Fibroblast of skin of left biceps (primary cell): ENCODE measurements at places on chromosomes 2 and 18.

GRCh38 chr2:238939074-238939473 is 91.2 kb downstream of the TWIST2 start:
- no peak for DNase-seq

DNA sequence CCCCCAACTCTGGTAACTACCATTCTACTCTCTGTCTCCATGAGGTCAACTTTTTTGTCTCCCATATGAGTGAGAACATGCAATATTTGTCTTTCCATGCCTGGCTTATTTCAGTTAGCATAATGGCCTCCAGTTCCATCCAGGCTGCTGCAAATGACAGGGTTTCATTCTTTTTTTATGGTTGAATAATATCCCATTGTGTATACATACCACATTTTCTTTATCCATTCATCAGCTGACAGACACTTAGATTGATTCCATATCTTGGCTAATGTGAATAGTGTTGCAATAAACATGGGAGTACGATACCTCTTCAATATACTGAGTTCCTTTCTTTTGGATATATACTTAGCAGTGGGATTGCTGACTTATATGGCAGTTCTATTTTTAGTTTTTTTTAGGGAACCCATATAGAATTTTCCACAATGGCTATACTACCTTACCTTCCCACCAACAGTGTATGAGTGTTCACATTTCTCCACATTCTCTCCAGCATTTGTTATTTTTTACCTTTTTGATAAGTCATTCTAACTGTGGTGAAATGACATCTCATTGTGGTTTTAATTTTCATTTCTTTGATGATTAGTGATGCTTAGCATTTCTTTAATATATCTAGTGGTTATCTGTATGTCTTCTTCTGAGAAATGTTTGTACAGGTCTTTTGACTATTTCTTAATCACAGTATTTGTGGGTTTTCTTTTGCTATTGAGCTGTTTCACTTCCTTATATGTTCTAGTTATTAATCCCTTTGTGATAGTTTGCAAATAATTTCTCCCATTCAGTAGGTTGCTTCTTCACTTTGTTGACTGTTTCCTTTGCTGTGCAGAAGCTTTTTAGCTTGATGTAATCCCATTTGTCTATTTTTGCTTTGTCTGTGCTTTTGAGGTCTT is 112.2 kb downstream of the SRBD1 start:
- DNase-seq = no peak

DNA sequence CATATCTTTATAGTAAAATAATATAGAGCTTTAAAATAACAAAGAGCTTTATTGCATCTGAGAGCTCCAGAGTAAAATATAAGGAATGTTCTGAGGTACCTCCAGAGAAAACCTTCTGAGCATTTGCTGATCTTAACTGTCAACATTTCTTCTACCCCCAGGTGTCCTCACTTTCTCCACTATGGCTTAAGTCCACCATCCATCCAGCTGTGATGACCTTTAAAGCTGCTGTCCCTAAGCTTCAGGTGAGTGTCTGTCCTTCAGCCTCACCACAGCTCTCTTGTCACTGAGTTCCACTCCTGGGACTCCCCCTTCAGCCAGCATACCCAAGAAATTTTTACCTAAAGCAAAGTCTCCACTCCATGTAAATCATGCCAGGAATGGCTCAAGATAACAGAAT is 137.9 kb downstream of the MYO5B start:
- no peak for DNase-seq

DNA sequence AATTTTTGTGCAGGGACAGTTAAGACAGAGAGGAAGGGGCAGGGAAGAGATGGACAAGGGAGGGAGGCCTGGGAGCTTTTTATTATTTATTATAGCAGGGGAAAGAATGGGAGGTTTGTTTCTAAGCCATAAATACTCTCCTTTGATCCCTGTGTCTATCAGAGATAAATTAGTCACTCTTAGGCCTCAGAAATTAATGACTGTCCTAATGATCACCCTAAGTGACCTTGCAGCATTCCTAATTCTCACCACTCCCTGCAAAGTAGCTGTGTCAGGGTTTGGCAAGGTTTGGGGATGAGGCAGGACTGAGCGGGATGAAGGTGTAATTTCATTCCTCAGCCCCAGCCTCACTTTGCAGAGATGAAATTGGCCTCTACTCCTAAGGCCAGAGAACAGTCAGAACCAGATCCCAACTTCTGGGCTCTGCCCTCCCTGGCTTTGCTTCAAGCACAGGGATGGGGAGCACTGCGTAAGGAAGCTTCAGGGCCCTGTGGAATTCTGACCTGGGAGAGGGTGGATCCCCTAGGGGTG is 95.0 kb downstream of the TMEM17 start:
- DNase-seq = no peak

DNA sequence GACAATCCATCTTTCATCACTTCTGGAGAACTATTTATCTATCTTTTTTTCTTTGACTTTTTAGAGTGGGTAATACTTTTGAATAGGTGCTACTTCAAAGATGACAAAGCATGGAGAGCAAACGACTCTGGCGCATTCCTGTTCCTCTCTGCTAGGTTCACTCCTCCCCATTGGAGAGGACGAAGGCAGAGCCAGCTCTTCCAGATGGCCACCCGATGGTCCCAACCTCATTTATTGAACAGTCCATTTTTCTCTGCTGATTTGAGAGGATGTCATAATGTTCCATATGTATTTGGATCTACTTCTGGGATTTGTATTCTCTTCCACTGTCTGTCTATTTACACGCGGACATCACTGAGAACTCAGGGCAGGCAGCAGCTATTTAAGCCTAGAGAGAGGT is 284.3 kb upstream of the CXCR4 start:
- no peak for DNase-seq

DNA sequence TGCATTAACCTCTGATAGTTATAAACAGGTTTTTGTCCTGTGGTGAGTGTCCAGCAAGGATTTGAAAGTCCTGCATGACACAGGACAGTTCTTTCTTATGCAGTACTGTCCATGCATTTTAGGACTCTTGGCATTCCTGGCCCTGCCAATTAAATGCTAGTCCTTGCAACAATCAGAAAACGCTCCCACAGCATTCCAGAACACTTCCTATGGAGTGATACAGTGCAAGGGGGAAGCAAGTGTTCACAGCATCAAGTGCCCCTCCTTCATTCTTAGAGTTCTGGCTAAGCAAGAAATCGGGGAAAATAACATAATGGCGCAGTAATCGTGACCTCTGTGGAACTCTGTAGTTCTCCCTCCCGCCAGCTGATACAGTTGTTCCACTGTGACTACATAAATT is 62.9 kb downstream of the ARHGAP28 start:
- no peak for DNase-seq

GRCh38 chr18:63677500-63678225 is 16.0 kb upstream of the SERPINB3 start:
- no peak for DNase-seq

DNA sequence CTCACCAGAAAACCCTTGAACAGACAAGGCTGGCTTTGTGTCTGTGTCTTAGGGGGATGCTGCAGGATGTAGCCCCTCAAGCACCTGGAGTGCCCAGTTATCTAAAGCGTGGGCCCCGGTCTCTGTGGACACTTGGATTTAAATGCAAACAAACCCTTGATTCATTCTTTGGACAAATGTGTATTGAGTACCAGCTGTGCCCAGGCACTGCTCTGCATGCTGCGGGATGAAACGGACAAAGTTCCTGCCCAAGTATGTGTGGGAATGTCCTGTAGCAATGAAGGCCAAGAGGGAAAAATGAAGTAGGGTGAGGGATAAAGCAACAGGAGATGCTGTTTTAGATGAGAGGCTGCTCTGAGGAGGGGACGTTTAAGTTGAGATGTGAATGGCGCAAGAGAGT is 53.9 kb downstream of the BOLA3 start:
- DNase-seq = no peak

DNA sequence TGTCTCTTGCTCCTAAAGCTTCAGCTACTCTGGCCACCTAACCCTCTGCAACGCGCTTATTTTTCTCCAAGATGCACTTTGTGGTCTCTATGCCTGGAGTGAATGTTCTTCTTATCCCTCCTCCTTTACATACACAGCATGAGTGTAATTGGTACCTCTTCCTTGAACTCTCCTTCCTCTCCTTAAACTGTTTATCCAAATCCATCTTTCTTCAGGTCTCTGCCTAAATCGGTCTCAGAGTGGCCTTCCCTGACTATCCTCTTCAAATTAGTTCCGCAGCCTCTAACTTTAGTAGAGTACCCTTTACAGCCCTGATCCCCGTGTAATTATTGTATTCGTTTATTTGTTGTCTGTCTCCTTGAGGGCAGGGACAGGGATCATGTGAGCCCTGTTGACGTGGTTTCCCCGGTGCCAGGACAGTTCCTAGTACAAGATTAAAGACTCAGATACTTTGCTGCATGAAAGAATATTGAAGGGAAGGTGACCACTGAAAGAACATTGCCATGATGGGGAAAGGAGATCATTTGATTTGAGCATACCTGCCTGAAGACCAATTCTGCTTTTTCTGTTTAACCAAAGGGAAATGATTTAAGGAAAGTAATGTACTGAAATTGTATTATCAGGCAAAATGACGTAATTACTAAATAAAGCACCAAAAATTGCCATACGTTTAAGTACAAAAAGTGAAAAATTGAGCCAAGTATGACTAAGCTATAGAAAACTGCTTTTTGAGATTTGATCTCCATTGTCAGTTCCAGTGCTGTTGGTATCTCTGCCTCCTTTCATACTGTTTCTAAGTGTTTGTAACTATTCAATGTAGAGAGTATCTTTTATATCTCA is 1.2 kb downstream of the CNOT9 start:
- no peak for DNase-seq

DNA sequence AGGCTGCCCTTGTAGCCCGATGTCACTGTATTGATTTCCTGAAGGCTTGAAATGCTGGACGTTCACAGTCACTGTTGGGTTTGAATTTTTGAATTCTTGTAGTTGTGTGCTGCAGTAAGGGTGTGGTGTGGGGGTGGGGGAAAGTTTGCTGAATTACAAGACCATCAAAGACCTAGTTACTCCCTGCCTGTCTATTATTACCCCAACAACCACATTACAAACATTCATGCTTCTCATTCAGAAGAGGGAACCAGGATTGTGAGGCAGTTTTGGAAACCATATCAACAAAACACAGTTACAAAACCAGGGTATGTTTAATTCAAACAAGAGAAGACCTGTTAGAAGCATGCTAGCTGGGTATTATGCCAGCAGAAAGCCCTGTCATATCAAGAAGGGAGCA is 85.8 kb downstream of the CLHC1 start:
- no peak for DNase-seq

GRCh38 chr18:25449046-25449445 is 97.1 kb upstream of the ZNF521 start:
- DNase-seq = no peak

DNA sequence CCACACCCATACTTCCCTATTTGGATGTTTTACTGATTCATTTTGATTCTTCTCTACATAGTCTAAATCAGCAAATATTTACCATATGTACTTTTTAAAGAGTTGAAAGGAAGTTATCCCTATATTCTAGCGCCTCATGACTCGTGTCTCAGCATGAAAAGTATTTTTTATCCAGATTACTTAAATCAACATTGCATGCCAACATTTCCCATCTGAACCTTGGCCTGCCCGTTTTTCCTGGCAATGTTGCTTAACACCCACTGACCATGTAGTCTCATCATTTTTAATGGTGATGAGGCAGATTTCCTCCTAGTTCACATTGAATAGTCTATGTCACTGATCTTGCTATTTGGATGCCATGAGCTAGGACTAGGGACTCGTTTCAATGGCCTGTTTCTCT is 13.2 kb upstream of the SCYGR5 start:
- DNase-seq = no peak

DNA sequence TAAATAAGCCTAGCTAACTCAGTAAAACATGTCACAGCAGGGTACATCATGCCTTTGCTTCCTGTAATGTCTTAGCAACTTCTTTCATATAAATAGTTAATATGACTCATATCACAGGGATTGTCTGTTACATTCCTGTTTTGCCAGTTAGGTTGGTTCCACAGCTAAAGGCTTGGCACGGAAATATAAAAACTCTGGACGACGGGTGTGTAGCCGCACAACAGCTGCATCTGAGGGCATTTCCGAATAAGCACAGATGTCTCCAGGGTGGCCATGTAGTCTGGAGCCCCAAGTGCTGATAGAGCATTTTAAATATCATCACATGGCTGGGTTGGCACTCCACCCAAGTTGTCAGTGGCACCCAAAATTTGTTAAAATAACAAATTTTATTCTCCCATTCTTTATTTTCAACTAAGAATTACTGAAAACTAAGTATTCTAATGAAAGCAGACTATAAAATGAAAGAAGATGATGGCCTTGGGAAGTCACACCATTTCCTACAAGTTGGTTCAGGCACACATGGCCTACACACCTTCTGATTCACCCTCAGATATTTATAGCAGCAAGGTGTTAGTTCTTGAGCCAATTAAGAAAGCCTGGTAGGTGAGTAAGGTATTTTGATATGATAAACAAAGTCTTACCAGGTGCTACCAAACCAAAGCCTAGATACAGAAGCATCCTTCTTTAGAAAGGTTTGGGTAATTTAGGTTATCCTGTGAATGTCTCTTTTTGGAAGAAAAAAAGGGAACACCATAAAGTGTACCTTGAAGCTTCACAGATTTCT is 61.8 kb upstream of the STK17B start:
- DNase-seq = no peak

- no peak for DNase-seq
Observed at GRCh38 chr2:19231625-19232024, 126.8 kb downstream of the OSR1 start.

- DNase-seq = no peak
Observed at GRCh38 chr18:27135504-27136207, 49.5 kb downstream of the CHST9 start.

DNA sequence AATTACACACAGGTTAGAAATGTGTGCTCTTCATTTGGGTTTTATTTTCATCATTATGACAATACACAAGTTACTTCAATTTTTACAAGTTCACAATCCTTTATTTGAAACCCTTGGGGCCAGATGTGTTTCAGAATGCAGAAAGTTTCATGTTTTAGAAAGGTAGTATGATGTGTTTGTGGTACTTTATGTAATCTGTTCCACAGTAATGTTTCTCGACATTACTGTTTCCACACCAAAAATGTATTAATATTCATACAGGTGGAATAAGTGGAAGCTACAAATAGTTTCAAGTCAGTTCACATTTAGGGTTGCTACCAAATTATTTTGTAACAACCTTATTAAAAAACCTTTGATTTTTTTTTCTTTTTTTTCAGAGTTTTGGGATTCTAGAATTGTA is 10.4 kb downstream of the UBE2E3 start:
- DNase-seq = no peak
